ENCODE measurements at places on chromosomes 6 and 20. TPM values are rescaled to one million over a fixed set of nuclear protein-coding genes. Genes with fewer than 3 reads are reported as not detected.

SLC29A1 gene
- total RNA-seq = 53.9 TPM

NNAT gene
- total RNA-seq = not detected

SEC63 gene
- total RNA-seq = 22.8 TPM

SOX12 gene
- 25.4 TPM for total RNA-seq

RIN2 gene
- 22.7 TPM for total RNA-seq

C6orf58 gene
- total RNA-seq = not detected

NRSN1 gene
- total RNA-seq = not detected

SAPCD1 gene
- 5.2 TPM for total RNA-seq

COL9A3 gene
- total RNA-seq = 0.96 TPM

CPNE5 gene
- 0.20 TPM for total RNA-seq

PARD6B gene
- 3.1 TPM for total RNA-seq

BFSP1 gene
- 5.1 TPM for total RNA-seq

ARMC12 gene
- 0.76 TPM for total RNA-seq

KAT14 gene
- 9.8 TPM for total RNA-seq

C20orf144 gene
- total RNA-seq = not detected

TRPC4AP gene
- total RNA-seq = 62.8 TPM

HFE gene
- total RNA-seq = 14.6 TPM

TMEM170B gene
- 0.67 TPM for total RNA-seq

NMBR gene
- not detected for total RNA-seq

RHAG gene
- not detected for total RNA-seq

CRISP2 gene
- not detected for total RNA-seq

RBBP8NL gene
- 0.52 TPM for total RNA-seq

RNF39 gene
- total RNA-seq = not detected

HDGFL1 gene
- total RNA-seq = not detected

FAXC gene
- 5.9 TPM for total RNA-seq

C6orf15 gene
- not detected for total RNA-seq

KCNQ2 gene
- total RNA-seq = 0.21 TPM

GCM1 gene
- not detected for total RNA-seq

RIPPLY2 gene
- total RNA-seq = not detected

TEAD3 gene
- 7.9 TPM for total RNA-seq

OR2B6 gene
- total RNA-seq = not detected

CFAP206 gene
- 0.99 TPM for total RNA-seq

OLIG3 gene
- total RNA-seq = not detected

RAB32 gene
- total RNA-seq = 43.7 TPM

BEND3 gene
- total RNA-seq = 3.1 TPM

LYRM2 gene
- 30.9 TPM for total RNA-seq

PTK7 gene
- total RNA-seq = 5.8 TPM

GTSF1L gene
- total RNA-seq = not detected

TMEM200A gene
- not detected for total RNA-seq

ADGB gene
- total RNA-seq = not detected

SOX4 gene
- total RNA-seq = 9.8 TPM

DEFB132 gene
- not detected for total RNA-seq

PRL gene
- not detected for total RNA-seq

CST2 gene
- total RNA-seq = 0.27 TPM

Measured in A549 treated with Mapracorat at 1 μM for 4 hours (cell line).